Activated gamma-delta T cell (primary cell): ENCODE measurements at places on chromosomes 16 and 17.

DNA sequence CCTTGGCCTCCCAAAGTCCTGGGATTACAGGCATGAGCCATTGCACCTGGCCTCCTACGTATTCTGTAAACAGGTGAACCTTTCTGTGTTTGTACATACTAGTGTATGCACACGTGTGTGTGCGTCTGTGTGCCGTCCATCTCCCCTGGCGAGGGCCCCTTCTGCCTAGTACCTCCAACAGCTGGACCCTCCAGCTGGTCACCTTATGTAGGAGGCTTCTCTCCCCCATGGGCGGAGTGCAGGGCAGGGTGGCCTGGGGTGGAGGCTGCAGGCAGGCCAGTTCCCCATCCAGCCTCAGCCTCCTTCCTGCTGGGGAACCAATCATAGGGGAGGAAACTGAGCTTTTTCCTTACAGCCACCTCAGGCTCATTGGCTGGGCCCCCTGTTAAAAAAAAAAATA, 24.4 kb upstream of the DOC2B start:
- DNase-seq, result no peak

- DNase-seq, result no peak
These were observed 96.1 kb downstream of the C17orf67 start for GRCh38 chr17:56737421-56738161.

GRCh38 chr16:48580925-48581500, 29.0 kb downstream of the N4BP1 start:
- DNase-seq, result no peak

GRCh38 chr16:10226141-10226986, 44.1 kb upstream of the GRIN2A start:
- no peak for DNase-seq

- no peak for DNase-seq
These were observed 6.1 kb upstream of the TBX2 start for GRCh38 chr17:61393550-61393903.

DNA sequence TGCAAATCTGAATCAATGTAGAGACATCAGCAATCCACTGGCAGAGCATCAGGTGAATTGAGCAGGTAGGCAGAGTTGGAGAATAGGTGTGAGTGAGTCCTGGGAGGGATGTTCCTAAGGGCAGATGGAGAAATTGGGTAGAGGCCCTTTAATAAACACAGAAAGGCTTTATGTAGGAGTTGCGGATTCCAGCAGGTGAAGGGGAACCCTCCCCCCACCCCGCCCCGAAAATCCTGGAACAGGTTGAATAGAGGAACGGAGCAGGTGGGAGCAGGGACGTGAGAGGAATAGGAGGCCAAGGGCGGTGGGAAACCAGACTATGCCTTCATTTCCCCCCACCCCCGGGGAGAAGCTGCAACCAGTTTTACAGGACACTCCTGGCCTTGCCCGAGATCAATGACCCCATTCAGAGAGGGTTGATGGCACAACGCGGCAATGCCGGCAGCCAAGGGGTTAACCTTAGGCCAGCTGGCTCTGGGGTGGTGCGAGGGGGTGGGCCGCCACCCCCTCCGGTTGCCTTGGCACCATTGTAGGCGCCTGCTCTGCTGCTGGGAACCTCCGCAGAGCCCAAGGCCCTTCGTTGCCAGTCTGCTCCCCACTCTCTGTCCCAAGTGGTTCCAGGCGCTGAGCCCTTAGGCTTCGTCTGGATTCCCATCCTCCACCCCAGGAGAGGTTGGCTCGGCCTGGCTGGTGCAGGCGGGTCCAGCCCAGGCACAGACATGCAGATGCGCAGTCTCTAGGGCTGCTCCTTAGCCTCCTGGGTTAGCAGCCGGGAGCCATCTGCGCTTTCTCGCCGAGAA, 814 bp upstream of the RUNDC3A start:
- DNase-seq, result no peak

- no peak for DNase-seq
These were observed 179.9 kb downstream of the GSG1L start for GRCh38 chr16:27883576-27883975.

- DNase-seq, result no peak
These were observed 714.3 kb downstream of the WWOX start for GRCh38 chr16:78813661-78814311.

DNA sequence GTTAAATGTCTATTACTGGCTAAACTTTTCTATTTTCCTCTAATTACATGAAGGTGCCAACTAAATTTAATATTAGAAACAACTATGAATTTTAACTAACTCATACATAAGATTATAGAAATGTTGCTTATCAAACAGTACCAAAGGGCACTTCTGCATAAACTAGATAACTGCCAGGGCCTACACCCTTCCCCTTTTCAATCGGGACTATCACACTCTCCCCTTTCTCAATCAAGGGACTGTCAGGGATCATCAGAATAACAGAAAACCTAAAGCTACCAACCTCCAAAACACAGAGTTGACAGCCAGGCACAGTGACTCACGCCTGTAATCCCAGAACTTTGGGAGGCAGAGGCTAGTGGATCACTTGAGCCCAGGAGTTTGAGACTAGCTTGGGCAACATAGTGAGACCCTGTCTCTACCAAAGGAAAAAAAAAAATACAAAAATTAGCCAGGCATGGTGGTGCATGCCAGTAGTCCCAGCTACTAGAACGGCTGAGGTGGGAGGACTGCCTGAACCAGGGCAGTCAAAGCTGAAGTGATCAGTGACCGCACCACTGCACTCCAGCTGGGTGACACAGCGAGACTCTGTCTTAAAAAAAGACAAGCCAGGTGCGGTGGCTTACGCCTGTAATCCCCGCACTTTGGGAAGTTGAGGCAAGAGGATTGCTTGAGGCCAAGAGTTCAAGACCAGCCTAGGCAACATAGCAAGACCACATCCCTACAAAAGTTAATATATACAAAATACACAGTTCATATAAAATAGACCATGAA, 3.2 kb upstream of the PHLPP2 start:
- DNase-seq, result no peak

DNA sequence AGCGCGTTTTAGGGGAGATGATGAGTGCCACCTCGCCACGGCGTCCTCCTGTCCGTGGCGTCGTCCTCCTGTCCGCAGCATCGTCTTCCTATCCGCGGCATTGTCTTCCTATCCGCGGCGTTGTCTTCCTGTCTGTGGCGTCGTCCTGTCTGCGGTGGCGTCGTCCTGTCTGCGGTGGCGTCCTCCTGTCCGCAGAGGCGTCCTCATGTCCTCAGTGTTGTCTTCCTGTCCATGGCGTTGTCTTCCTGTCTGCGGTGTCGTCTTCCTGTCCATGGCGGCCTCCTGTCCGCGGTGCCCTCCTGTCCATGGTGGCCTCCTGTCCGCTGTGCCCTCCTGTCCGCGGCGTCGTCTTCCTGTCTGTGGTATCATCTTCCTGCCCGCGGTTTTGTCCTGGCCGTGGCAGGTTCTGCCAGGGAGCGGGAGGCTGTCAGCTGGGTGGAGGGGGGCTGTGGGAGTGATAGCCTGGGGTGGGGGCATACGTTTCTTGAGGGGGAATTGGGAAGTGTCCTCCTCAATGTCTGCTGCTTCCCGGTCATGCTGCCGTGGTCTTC, 30.9 kb downstream of the TBCD start:
- peak; percentile 26 for DNase-seq

DNA sequence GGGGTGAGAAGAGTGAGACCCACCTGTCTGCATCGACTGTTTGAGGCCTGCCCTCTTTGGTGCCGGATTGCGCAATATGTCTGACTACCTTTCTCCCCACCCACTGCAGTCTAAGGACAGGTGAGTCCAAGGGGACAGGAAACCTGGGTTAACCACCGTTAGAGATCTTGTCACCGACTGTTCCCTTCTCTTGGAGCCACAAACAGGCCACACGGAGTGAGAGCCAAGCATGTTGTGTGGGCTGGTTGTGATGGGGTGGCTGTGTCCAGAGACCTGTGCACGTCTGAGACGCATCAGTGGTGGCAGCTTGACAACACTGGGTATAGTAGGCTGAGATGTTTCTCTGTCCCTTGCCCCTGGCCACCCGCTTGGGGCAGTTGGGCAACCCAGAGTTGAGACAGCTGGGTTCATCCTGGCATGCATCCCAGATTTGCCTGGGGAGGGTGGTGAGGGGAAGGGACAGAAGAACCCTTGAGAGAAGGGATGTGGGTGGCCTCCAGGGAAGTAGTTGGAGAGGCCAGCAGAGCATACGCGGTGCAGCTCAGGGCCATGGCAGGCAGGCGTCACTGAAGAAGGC, 21.4 kb downstream of the MPRIP start:
- no peak for DNase-seq

DNA sequence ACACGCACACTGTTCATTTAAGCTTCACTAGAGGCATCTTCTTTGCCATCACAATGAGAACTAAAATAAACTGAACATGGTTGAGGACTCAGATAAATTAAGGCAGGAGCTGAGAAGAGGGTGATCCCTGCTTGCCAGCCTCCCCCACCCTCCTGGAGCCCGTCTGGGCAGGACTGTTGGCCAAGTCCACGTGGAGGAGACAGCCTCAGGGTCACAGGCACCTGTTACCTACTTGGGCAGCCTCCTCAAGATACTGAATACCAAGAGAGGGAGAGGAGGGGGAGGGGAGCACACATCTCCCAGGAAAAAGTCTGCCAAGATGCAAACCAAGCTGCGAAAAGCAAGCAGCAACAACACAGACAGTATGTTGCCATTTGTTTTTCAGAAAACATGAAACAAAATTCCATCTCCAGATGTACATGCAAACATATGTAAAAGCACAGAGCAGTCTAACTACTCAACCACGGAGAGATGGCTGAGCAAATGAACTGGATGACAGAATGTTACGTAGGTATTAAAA, 67.4 kb downstream of the SLC39A11 start:
- no peak for DNase-seq

DNA sequence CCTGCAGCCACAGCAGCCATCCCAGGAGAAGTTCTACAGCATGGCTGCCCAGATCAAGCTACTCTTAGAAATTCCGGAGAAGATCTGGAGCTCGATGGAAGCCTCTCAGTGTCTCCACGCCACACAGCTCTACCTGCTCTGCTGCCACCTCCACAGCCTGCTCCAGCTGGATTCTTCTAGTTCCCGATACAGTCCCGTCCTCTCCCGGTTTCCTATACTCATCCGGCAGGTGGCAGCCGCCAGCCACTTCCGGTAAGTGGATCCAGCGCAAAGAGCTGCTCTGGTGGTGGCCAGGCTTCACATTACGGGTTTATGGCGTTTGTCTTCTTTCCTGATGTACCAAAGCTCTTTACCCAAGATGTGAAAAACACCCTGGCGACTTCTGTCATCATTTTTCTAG, 3.6 kb downstream of the COG1 start:
- DNase-seq, result no peak

DNA sequence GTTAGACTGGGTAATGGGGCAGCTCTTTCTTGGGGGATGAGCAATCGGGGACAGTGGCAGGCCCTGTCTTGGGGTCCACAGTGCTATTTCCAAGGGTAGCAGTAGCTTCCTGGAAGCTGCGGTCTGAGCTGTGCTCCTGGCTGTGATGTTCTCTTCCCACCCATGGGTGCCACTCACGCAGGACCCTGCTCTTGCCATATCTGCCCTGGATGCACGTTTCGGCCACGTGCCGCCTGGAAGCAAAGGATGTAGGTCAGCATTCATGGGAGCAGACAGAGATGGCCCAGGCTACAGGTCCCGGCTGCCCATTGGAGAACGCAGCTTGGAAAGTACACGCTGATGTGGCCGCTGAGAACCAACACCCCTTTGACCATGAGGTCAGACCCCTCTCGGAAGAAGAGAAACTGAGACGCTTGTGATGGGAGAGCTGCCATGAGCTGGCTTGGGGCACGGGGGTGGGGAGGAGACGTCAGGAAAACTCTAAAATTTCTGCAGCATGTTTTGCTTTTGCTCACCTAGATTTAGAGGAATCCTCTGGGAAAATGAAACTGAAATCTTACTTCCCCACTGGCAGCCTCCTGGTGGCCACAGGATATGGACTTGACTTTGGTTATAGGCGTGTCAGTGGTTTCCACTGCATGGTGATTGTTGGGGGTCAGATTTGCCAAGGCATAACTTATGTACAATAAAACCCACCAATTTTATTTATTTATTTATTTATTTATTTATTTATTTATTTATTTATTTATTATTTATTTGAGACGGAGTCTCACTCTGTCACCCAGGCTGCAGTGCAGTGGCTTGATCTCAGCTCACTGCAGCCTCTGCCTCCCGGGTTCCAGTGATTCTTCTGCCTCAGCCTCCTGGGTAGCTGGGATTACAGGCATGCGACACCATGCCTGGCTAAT, 36.2 kb upstream of the IRF8 start:
- DNase-seq, result no peak

DNA sequence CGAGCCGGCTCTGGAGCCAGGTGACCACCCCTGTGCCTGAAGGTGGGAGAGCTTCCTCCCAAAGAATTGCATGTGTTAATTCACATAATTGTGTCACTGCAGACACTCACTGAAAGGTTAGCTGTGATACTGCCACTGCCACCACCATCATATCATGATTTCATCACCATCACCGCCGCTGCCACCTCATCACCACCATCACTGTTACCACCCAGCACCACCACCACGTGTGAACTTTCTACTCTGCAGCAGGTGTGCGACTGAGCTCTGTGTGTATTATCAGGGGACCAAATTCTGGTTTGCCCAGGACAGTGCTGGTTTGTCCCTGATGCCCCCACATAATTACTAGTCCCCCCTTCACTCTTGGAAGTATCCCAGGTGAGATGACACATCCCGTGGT, 15.2 kb downstream of the BCAR1 start:
- DNase-seq, result no peak

- DNase-seq, result no peak
These were observed 7.7 kb downstream of the CBX4 start for GRCh38 chr17:79831265-79832217.

- no peak for DNase-seq
These were observed 8.1 kb downstream of the TMEM204 start for GRCh38 chr16:1541293-1542165.

GRCh38 chr16:84482001-84482891, 22.2 kb downstream of the MEAK7 start:
- no peak for DNase-seq

GRCh38 chr17:66711881-66712321, 123.0 kb upstream of the CACNG5 start:
- DNase-seq, result no peak

DNA sequence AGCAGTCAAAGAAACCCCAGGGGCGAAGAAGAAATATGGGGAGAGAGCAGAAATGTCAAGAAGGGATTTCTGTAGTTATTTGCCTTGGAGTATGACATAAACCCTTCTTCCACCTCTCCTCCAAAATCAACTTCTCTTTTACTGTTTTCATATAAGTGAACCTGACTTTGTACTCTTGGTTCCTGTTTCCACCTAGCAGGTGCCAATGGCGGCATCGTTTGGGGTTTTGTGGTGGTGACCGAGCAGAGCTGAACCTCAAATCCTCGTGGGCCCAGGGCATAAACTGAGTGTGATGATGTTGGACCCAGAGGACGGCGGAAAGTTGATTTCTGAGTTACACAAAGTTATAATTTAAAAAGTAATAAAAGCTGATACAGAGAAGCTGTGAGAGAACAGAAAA, 39.6 kb upstream of the PSMD7 start:
- DNase-seq, result no peak

DNA sequence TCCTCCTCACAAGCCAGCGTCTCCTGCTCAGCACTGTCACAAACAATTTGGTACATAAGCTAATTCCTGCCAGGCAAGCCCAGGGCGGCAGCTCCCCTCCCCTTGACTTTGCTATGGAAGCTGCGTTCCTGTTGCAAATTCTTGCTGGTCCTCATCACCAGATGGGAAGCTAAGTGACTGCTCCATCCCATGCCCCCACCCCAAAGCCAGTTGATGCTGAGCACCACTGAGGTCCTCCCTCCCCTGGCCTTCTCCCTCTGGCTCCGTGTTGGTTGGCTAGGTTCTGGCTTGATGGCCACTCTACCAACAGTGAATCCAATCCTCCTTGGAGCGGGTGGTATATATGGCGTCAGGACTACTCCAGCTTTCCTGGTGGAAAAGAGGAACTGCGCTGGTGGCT, 34.4 kb downstream of the PIPOX start:
- no peak for DNase-seq
